ENCODE measurements at places on chromosomes 2 and 18.
A peak's percentile ranks its signal among the peaks of the same experiment; 100 is the strongest.

GRCh38 chr18:35852786-35853185, 119.7 kb upstream of the RMP24 start:
- peak; percentile 70 for DNase-seq

- DNase-seq = peak; percentile 39
Measured at GRCh38 chr18:42187611-42188380, 232.8 kb downstream of the PIK3C3 start.

- no peak for DNase-seq
Measured at GRCh38 chr18:48813321-48813720, 137.4 kb downstream of the SMAD7 start.

DNA sequence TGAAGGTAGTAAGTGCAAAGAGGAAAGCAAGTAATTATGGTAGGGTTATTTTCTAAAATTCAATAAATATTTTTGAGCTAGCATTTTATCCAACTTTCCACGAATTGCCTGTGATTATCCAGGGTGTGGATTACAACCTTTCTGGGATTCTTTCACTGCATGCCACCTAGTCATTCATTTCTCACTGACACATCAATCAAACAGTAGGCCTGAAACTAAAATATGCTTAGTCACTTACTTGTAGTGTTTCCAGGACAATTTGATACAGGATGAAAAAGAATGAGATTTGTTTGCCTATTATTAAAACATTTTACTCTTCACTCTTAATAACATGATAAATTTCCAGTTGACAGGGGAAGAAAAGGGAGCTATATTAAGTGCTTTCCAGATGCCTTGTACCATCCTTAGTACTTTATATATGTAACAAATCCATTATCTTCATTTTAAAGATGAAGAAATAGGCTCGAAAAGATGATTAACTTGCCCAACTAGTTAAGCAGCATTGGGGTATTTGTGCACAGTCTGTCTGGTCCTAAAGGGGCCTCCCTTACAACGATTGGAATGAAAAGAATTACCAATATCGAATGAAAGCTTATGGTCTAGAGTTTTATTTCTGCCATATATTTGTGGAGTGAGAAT, 70.4 kb downstream of the KCTD1 start:
- peak; percentile 81 for DNase-seq

GRCh38 chr2:43082903-43083677, 143.3 kb downstream of the ZFP36L2 start:
- DNase-seq = no peak

- peak; percentile 97 for DNase-seq
Measured at GRCh38 chr2:225091336-225091735, 49.1 kb upstream of the DOCK10 start.

GRCh38 chr18:21330122-21330701, 88.2 kb downstream of the GREB1L start:
- DNase-seq = peak; percentile 69

DNA sequence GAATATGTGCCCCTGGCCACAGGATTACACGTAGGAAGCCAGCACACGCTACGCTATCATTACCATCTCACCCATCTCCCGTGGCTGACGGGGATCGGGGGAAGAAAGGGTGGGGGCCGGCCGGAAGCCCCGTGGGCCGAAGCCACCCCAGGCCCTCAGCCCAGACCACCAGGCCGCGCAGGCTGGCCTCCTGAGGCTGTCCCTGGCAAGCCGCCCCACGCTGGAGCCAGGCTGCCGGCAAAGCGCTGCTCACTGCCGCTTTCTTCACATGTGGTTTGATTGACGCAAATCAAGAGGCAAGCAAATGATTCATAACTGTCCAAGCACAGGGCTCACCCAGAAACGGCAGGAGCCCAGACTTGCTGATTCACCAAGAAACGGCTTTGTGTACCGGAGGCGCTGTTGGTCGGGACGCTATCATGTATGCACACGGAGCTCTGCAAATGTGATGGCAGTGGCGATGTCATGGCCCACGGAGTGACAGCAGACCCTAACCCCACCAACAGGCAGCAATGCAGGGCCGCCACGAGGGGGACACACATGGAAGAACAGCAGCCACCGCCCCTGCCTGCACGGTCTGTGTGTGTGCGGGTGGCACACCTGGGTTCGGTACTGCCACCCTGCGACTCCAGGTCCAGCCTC, 125.7 kb downstream of the HDAC4 start:
- DNase-seq = peak; percentile 82

DNA sequence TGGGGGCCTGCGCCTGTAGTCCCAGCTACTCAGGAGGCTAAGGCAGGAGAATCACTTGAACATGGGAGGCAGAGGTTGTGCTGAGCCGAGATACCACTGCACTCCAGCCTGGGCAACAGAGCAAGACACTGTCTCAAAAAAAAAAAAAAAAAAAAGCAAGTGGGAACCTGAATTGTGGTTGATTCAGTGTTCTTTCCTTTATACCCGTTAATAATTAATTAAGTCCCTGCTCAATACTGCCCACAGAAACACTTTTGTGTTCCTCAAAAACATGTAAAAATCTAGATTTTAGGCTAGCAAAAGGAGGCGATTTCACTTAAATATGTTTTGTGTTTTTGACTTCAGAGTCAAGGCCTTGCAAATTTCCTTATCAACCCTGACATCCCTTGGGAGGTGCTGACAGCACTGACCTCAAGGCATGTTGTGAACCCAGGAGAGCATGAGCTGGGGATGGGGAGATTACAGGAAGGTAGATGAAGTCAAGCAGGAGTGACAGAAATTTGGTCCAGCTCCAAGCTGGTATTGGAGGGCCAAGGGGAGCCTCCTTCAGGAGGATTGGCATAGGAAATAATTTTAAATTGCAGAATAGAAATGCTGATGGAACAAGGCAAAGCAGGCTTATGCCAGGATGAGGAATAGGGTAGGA, 89.0 kb upstream of the PNPT1 start:
- no peak for DNase-seq

GRCh38 chr2:29000481-29000880, 19.4 kb downstream of the TOGARAM2 start:
- peak; percentile 42 for DNase-seq

GRCh38 chr18:61991201-61991600, 98.4 kb upstream of the RNF152 start:
- DNase-seq = peak; percentile 40

DNA sequence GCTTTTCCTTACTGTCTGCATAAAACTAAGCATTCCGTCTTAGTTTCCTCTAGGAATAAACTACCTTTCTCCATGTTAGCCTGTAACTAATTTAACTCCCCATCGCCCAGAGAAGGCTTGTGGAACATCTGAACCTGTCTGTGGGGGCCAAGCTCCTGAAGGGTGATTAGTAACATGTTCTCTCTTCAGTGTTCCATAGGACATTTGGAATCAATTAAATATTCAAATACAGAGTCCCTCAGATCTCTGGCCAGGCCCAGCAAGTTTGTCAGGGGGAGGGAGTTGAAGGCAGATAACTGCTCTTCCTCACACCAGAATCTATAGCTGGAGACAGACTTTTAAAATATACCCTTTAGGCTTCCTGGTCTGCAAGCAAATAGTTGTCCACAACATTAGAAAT, 8.8 kb downstream of the RDH14 start:
- DNase-seq = no peak

All from bronchial epithelial cell (primary cell).